ENCODE measurements at places on chromosomes 1 and 21.

DNA sequence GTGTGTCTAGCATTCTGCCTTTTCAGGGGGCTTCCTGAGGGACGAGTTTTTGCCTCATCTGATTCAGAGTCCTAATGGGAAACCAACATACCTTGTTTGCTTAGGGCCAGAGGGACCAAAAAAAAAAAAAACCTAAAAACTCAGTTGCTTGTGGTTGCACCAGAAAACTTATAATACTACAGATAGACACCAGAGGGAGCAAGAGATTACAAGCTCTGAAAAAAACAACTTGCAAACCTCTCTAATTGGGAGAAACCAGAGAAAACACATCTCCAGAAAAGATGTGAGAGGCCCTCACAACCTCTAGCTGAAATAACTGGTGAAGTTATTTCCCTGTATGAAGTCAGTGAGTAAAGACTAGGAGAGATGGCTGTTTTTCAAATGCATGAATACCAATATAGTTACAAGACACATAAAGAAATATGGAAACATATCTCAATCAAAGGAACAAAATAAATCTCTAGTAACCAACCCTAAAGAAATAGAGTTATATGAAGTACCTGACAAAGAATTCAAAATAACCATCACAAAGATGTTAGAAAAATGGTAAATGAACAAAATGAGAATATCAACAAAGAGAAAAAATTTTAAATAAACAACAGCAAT lies 233.7 kb upstream of the NFIA start:
- no peak for DNase-seq

DNA sequence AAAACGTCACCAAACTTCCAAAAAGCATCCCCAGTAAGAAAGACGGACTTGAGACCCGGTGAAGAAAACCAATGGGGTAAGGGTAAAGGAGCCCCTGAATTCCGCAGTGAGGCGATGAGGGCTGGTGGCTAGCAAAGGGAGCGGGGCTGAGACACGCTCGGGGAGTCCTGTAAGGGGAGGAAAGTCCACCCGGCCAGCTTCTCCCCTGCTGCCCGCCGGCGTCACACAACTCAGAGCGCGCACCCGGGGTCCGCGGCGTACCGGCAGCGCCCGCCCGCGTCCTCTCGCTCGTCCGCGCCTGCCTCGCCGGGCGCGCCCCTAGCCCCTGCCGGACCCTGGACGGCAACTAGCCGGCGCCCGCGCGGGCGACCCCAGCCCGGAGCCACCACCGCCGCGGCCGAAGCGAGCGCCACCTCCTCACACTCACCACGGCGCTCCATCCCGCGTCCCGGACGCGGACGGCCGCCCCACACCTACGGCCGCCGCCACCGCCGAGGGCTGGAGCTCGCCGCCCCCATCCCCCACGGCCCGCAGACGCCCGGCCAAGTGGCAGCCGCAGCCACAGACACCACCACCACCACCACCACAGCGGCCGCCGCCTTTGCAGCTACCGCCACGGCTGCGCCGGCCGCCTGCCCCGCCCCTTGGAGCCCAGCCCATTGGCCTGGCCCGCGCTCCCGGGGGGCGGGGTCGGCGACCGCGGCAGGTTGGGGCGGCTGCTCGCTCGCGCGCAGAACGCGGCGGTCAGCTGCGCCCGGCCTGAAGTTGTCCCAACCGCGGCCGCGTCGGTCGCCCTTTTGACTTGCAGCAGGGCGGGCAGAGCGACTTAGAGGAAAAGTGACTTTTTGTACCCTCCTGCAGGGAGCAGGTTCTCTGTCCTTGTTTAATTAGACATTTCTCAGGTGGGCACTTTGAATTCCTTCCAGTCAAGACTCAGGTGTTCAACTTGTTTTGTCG lies 10.0 kb upstream of the ARHGAP29 start:
- peak; percentile 82 for DNase-seq

DNA sequence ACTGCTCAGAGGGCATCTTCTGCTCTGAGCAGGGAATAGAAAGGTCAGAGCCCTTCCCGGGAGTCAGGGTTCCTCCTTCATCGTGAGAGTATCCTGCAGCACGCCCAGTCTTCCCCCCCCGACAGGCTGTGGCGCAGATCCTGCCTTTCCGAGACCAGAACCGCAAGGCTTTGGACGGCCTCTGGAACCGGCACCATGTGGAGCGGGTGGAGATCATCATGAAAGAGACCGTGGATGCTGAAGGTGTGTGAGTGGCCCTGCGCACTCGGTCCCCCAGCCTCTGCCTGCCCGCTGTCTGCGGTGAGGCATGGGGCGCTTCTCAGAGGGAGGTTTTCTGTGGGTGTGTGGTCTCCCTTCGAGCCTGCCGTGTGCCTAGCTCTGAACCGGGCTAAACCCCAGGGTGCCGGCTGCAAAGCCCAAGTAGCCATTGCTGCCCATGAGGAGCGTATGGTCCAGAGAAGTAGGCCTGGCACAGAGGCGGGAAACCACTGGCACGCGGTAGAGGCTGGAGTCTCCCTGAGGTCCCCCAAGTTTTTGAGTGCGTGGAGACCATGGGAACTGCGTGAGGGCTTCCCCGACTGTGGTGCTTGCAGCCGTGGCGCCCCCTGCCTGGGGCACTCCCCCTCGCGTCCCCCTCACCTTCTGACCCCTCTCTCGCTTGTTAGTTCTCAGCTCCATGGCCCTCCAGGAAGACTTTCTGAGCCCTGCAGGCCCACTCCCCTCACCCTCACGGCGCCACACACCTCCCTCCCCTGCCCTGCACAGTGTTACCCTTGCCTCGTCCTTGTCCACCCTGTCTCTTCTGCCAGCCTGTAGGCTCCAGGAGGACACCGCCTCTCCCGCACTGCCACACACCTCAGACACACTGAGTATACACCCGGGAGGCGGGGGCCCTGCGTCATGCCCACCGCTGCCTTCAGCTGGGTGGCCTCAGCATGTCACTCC lies 12.5 kb downstream of the H6PD start:
- no peak for DNase-seq

DNA sequence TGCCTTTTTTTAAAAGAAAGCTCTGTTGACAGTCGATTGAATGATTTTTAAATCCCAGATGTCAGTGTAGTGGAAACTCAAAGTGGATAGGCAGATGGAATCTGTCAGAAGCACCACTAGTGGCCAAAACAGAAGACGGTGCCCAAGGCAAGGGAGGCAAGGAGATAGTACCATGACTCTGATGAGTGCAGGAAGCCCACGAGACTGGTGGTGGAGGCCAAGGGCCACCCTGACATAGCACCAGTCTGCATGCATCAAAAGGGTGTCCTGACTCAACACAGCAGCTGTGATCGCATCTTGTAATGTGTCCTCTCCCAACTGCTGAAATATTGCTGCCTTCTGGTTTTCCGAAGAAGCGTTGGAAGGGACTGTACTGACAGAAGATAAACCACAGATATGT lies 124.1 kb upstream of the PAPPA2 start:
- no peak for DNase-seq

DNA sequence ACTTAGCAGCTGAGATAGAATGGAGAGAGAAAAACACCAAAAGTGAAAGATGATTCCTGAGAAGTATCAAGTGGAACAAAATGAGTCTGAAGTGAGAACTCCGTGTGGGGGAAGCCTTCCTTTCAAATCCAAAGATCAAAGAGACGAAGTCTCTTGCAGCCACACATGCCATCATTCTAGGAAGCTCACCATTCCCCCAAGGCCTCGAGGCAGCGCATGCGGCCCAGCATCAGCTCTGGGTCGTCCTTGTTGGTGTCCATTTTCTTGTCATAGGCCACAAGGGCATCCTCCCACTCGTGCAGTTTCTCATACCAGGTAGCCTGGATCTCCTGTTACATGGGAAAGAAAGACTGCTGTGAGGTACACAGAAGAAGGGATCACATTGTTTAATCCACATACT lies 32.2 kb upstream of the ANGPTL7 start:
- peak; percentile 17 for DNase-seq

DNA sequence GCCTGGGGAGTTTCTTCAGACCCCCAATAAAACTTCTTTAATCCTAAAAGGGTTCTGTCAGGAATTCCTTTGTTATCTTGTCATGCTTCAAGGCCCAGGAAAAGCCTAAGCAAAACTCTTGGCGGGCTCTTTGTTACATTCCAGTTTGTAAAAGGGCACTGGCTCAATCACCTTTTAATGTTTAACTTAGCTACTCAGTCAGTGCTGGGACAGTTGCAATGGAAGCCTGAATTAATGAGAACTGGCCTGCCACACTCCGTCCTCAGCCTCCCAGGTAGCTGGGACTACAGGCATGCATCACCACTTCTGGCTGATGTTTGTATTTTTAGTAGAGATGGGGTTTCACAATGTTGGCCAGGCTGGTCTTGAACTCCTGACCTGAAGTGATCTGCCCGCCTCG lies 21.3 kb upstream of the ASB17 start:
- no peak for DNase-seq

GRCh38 chr1:40911105-40911504 lies 48.9 kb upstream of the CITED4 start:
- no peak for DNase-seq

- DNase-seq = no peak
Measured at GRCh38 chr21:14989359-14989758, 75.4 kb downstream of the NRIP1 start.

GRCh38 chr1:100265562-100265930 lies 470 bp upstream of the RTCA start:
- DNase-seq = no peak

DNA sequence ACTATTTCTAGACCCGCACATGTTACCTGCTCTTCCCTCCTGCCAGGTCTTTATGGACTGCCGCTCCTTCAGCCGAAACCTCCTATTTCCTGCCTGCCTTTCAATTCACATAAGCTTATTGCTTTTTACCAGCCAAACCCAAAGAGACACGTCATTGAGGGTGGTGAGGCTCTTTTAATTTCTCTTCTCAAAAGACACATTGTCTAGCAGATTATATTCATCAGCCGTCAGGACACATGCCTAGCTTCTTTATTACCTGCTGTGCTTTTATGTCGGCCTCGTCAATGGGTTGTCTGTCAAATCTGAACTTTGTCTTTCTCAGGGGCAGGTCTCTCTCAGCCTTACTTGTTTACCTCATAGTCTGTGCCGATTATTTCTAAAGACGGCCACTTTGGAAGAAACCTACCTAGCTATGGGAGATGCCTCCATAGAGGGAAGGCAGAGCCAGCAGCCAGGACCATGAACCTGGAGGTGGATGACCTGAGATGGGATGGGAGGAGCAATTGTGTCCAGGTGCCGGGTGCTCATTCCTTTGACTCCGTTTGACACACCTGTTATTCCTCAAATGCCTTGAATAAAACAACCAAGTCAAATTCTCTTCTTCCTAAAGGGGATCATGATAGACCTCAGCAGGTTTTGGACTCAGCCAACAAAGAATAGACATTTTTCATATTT lies 42.0 kb downstream of the ZBTB18 start:
- DNase-seq = no peak

DNA sequence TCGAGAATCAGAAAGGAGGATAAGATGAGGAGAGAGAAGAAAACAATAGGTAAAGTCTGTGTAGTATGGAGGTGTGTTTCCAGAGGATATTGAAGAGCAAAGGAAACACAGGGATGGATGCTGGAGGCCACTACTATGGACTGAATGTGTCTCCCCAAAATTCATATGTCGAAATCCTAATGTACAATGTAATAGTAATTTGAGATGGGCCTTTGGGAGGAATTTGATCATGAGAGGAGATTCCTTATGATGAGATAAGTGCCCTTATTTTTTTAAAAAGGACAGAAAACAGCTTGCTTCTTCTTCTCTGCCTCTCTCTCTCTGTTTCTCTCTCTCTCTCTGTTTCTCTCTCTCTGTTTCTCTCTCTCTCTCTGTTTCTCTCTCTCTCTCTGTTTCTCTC lies 602.2 kb upstream of the ADAMTS5 start:
- no peak for DNase-seq

- no peak for DNase-seq
Measured at GRCh38 chr1:235925016-235925415, 58.3 kb upstream of the LYST start.

DNA sequence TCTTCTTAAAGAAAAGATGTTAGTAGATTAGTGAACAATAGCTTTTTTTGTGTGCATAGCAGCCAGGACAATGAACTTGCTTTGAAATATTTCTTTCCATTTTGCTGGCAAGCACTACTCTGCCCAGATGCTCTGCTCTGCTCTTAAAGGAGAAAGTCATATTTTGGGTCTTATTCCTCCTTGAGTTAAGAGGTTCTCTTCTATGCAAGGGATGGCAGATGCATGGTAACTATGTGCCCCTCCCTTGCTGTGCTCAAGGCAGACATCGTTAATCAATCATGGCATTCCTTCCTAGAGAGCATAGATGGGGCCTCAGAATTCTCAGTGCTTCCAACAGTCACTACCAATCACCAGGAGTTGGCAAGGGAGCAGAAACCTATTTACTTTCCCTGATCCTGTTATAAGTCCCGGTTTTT lies 27.6 kb downstream of the NIPAL3 start:
- DNase-seq = no peak

DNA sequence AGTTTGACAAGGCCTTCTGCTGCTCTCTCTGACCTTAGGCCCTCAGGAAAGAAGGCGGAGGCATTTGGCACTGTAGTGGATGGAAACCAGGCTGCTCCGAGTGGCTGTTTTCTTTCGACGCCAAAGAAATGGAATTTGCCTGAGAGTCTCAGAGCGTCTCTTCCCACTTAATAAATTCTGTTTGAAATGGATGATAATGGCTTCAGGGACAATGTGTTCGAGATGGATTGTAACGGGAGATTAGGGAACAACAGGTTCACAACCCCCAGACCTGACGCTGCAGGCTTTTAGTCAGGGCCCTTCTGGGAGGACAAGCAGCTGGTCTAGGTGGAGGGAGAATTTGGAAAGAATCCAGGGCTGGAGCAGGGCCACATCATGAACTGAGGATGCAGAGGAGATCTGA lies 58.6 kb downstream of the TLR5 start:
- peak; percentile 93 for DNase-seq
